ENCODE measurements at places on chromosomes 2 and 18.

DNA sequence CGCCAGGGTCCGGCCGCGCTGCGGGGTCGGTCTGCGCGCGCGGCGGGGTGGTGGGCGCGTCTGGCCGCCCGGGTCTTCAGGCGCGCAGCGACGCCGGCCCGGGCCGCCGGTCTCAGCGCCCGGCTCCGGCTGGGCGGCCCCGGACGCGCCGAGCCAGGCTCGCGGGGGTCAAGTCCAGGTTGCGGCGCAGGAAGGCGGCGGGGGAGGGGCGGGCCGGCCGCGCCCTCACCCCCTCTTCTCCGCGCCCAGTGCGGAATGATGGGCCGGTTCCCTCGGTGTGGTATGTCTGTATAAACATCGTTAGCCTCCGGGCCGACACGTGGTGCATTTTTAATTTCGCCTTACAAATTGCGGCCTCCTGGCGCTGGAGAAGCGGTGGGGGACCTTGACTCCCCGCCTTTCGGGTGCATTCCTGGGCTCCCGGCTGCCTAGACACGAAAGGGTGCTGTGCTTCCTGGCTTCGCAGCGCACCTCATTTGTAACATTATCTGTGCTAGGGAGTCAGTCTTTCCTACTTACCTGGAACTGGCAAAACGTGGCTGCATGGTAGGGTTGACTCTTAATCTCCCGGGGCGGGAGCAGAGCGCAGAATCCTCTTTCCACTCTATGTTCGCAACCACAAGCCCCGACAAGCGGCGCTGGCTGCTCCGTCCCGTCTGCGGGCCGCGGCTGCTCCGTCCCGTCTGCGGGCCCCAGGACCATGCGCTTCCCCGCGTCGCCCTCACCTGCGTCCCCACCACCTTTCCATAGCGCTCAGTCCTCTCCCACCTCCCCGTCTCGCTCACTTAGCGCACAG, 69.0 kb downstream of the CTAGE1 start:
- no peak for DNase-seq

- no peak for DNase-seq
These were observed 38.8 kb downstream of the SCTR start for GRCh38 chr2:119485336-119486110.

GRCh38 chr2:206555721-206556120, 86.6 kb upstream of the FAM237A start:
- no peak for DNase-seq

GRCh38 chr18:47334966-47335365, 83.5 kb upstream of the SKOR2 start:
- no peak for DNase-seq

- no peak for DNase-seq
These were observed 6.7 kb upstream of the CYS1 start for GRCh38 chr2:10086950-10087349.

DNA sequence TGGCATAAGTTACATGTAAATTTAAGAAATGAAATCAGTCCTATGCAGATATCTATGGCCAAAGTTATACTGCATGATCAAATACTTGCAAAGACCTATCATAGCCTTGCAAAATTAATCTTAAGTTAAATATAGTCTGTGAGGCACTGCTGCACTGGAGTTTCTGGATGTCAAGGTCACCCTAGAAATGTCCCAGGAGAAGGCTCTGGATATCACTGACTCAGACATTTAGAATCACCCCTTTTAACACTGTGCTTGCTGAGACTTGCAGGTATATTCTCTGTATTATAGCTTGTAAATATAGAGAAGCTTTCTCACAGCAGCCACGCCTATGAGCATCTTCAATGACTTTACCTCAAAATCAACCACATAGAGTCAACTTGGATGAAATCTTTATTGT, 51.5 kb downstream of the ETAA1 start:
- no peak for DNase-seq

- peak; percentile 63 for DNase-seq
These were observed 62.0 kb downstream of the CACNB4 start for GRCh38 chr2:152036611-152037469.

GRCh38 chr2:40470822-40471813, 19.2 kb upstream of the SLC8A1 start:
- no peak for DNase-seq

GRCh38 chr2:207110715-207111114, 55.0 kb downstream of the KLF7 start:
- DNase-seq = no peak

DNA sequence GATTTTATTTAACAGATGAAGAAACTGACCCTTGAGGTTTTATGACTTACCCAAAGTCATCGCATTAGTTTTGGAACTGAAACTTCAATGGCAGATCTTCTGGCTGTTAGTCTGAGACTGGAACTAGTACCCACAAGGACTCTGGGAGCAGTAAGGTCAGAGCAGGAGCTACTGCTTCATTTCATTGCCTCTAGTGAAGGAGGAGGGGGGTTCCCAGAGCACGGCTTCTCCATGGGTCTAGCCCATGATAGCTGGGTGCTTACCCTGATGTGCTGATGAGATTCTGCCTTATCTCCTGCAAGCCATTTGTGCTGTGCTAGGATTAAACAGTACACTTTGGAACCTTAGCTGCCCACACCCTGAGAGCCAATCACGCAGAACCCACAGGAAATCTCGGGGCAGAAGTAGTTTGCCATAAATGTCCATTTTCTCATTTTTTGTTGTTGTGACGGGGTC, 5.4 kb upstream of the RNASEH1 start:
- DNase-seq = no peak

DNA sequence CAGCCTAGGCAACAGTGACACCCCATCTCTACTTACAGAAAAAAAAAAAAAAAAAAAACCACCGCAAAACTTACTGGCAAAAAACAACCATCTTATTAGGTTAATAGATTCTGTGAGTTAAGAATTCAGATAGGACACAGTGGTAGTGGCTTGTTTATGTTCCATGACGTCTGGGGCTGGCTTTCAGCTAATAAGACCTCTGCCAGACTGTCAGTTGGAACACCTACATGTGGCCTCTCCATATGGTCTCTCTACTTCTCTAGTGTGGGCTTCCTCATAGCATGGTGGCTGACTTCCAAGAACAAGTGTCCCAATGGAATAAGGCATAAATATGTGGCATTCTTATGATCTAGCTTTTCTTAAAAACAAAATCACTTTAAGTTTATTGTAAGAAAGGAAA, 94.0 kb upstream of the OTX1 start:
- DNase-seq = no peak

GRCh38 chr2:160522951-160523710, 29.5 kb upstream of the RBMS1 start:
- DNase-seq = no peak

DNA sequence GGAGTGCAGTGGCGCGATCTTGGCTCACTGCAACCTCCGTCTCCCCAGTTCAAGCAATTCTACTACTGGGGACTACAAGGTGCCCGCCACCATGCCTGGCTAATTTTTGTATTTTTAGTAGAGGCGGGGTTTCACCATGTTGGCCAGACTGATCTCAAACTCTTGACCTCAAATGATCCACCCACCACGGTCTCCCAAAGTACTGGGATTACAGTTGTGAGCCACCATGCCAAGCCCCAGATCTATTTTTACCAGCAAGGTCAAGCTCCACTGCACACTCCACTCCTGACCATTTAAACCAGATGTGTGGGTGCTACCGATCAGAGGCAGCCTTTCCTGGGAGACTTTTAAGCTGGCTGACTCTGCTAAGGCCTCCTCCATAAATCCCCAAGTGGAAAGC, 67.5 kb upstream of the CD226 start:
- no peak for DNase-seq

GRCh38 chr2:32773448-32773808, 145.6 kb downstream of the TTC27 start:
- DNase-seq = no peak

- DNase-seq = no peak
These were observed 79.9 kb downstream of the ALK start for GRCh38 chr2:29841386-29842004.

GRCh38 chr2:191051825-191052778, 38.1 kb upstream of the STAT1 start:
- peak; percentile 45 for DNase-seq

GRCh38 chr2:233329489-233330135, 22.0 kb downstream of the SAG start:
- peak; percentile 88 for DNase-seq

DNA sequence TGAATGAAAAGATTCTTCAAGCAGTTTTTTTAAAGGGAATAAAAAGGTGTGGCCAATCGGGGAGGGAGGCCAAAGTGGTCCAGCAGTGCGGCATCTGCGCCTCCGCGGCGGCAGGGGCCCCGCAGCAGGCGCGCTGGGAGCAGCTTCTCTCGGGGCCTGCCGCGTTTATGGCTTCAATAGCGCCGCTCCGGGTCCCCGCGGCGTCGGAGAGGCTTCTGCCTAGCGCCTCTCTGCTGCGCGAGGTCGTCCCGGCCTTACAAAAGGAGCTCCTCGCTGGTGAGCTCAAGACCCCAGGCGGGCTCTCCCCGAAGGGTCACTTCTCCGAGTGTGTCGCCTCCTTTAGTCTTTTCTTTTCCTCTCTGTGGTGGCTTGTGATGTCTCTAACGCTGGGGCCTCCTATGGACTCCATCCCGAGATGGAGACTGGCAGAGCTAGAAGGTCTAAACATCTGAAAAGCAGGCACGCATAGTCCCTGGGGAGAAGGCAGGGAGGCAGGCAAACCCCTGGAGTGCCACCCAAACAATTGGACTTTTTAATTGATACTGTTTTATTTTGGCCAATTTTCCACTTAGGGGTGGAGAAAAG, 67.1 kb downstream of the SUMO1 start:
- no peak for DNase-seq

- DNase-seq = no peak
These were observed 41.3 kb downstream of the PDCL3 start for GRCh38 chr2:100603948-100604633.

GRCh38 chr18:38427234-38427633, 861.6 kb upstream of the CELF4 start:
- peak; percentile 97 for DNase-seq

DNA sequence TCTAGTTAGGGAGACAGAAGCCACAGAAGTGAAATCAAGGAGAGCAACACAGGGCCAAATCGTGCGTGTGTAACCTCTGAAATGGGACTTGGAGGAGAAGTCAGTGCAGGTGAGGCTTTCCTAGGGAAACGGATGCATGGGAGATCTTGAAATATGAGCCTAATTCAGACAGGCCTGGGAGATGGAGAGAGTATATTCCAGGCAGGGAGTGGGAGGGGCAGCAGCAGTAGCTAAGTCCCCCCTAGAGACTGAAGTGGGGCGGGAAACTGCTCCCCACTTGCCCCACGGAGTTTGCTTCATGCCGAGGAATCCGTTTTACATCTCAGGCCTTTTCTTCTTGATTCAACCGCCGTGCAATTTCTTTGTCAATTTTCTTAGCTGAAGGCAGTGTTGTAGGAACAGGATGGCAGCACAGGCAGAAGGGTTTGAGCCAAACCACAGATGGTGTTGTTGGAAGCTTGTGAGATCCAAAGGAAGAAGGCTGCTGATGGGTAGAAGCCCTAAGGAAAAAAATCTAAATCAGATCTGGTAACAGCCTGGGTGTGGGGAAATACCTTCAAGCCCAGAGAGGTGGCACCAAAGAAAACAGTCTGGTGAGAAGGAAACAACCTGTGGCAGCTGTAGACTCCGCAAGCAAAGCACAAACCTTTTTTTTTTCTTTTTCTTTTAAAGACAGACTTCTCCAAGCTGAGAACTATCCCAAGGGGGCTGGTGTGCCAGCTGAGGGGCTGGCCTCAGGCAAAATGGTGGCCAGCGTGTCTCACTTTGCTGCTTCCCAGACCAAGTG, 40.2 kb downstream of the EPAS1 start:
- DNase-seq = no peak

GRCh38 chr2:96852667-96853066, 5.1 kb downstream of the ANKRD39 start:
- no peak for DNase-seq

GRCh38 chr2:187917535-187917934, 363.3 kb upstream of the TFPI start:
- DNase-seq = no peak

DNA sequence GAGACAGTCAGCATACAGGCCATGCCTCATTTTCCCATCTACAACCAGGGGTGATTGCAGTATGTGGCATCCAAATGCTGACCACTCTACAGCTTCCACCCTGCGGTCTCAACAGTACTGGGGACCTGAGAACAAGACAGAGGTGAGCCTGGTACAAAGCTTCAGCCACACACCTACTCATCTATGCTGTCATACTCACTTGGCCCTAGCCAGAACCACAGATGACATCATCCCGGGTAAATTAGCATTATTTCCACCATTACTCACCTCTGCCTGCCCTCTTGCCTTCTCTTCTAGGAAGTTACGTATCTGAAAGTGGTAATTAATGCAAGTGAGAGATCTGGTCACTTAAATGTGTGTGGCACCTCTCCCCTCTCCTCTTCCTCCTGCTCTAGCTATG, 208.2 kb upstream of the ARL4C start:
- no peak for DNase-seq

- no peak for DNase-seq
These were observed 6.6 kb upstream of the CCDC195 start for GRCh38 chr2:224722770-224723169.

GRCh38 chr2:33126958-33127357, 180.2 kb downstream of the LTBP1 start:
- DNase-seq = no peak

DNA sequence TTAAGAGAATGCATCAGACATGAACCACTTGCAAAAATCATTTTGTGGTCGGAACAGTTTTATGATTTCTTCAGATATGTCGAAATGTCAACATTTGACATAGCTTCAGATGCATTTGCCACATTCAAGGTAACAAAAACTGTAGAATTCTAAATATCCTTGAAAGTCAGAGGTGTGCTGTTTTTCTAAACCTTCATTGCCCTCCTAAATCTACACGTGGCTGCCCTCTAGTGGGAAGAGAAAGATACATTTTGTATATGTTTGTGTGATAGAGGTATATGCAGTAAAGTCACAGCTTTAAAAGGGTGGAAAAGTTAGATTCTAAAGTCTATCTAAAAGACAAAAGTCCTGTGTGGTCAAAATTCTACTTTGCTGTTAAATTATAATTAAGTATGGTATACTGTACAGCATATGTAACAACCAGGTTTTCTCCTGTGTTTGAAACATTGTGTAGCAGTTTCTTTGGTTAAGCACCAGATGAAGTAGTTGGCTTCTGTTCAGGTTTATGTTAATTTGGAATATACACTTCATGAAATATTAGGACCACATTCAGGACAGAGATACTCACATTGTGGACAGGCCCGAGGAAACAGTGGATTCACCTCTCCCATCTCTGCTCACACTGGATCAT, 65.9 kb upstream of the ITM2C start:
- DNase-seq = no peak

DNA sequence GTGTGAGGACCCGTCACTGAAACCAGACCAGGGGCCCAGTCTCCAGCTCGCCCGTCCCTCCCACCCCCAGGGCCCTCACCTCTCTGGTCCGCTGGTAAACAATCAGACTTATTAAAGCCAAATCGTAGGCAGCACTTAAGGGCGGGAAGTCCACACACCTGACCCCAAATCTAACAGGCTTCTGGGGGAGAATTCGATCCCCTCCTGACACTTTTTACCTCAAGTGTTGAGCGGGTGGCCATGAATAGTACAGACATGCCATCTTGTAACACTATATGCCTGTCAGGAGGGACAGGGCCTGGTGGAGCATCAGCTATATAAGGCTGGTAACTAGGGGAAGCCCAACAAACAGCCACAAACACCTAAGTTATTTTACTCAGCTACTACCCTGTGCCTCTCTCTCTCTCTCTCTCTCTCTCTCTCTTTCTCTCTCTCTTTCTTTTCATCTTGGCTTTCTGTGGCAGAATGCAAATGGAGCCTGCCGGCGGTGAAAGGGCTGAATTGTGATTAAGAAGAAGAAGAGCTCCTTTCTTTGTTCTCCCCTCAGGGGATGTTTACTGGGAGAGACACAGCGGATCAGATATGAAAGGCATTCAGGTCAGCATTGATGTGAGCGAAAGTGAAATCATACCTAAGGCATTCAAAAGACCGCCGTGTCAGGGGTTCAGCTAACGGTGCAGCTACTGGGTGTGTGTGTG, 9.5 kb downstream of the ZEB2 start:
- no peak for DNase-seq

Measured in COR-L47 (cell line).